ENCODE measurements at places on chromosomes 1 and 21.

- DNase-seq: no peak
These were observed 27.8 kb upstream of the ZBTB21 start for GRCh38 chr21:42037943-42038342.

GRCh38 chr1:8122160-8122476 lies 96.0 kb upstream of the ERRFI1 start:
- no peak for DNase-seq

DNA sequence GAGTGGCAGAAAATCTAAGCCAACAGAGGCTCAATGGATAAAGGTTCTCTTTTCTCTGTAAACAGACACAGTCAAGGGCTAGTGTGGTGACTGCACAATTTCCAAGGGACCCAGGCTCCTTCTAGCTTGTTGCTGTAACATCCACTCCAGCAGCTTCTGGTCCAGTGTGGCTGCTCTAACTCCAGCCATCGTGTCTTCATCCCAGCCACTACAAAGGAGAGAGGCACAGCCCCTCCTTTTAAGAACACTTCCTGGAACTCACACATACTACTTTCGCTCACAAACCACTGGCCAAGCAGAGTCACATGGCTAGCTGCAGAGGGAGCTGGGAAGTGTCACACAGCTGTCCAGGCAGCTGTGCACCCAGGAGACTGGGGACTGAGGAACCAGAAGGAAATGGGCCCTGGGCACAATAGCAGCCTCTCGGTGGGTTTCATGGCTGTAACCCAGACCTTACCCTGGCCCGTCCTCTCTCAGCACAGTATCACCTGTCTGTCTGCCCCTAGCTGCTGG lies 188.6 kb upstream of the VAMP3 start:
- peak; percentile 12 for DNase-seq

DNA sequence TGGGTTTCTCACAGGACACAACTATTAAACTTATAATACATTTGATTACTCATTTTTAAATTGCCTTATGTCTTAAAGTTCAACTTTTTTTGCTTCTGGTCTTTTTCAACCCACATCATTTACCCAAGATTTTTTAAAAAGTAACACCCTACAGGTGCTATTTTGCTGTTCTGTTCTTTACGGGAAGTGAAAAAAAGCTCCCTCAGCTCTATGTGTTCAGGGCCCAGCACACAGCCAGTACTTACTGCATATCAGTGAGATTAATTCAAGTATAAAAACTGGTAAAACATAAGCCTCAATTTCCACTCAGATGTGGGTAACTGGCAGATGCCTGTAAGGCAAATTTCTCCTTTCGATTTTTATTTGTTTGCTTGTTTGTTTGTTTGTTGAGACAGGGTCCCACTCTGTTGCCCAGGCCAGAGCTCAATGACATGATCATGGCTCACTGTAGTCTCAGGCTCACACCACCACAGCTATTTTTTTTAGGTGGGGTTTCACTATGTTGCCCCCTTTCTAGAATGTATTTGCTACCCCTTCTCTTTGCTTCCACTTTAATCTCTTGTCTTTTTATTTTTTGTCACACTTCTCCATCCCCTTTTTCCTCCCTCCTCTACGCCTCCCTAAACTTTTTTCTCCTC lies 20.3 kb downstream of the RNASEL start:
- no peak for DNase-seq

All from activated CD4-positive, CD25-positive, alpha-beta regulatory T cell treated with anti-CD3 and anti-CD28 coated beads, Interleukin-2, amount 50 U/mL, for 72 hours (primary cell).